ENCODE measurements at places on chromosomes 2 and 18. TPM values are rescaled to one million over a fixed set of nuclear protein-coding genes. Genes with fewer than 3 reads are reported as not detected.

MARCO gene
- total RNA-seq: 0.17 TPM

RGPD5 gene
- total RNA-seq: 71.8 TPM

ZNF396 gene
- 7.3 TPM for total RNA-seq

DNA sequence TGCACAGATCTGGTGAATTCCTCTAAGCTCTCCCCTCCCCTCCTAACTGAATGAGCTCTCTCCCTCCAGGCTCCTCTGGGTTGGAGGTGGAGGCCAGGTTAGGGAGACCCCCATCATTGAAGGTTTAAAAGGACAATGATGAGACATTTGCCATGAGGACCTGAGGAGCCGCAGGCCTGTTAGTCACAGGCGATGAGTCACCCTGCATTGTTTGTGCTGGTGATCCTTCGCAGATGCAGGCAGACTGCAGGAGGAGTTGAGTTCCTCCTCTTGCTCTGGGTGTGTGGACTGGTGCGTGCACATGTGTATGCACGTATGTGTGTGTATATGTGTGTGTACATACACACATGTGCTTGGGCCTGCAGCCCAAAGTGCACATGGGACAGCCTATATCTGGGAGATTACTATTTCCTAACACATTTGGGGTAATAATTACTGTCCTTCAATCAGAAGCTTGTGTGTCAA, 42.0 kb downstream of the MCFD2 start:
- DNase-seq: no peak
- no peaks in the 10 kb centered on the region for H3K36me3 ChIP-seq
- no peak overlapping the region for H3K4me3 ChIP-seq
- no peaks in the 10 kb centered on the region for H3K27me3 ChIP-seq
- no peaks in the 10 kb centered on the region for H3K4me1 ChIP-seq

DNA sequence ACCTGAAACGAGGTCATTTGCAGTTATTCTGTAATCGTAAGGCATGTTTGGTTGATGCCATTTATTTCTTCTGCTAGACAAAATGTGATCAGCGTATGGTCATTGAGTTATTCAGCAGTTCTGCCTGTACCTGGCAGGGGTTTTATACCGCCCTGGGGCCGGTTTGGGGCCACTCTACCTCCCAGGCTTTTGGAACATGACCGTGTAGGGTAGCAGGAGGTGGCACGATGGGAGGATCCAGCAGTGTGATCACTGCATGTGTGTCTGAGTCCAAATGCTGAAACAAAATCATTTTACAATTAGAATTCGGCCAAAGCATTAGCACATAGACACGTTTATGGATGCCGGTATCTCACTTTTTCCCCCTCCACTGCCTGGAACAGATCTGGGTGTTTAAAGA, 26.7 kb downstream of the LPIN1 start:
- H3K4me3 ChIP-seq: no peak overlapping the region
- no peak overlapping the region for H3K27ac ChIP-seq
- no peaks in the 10 kb centered on the region for H3K27me3 ChIP-seq
- peaks cover 27% of the 10 kb centered on the region for H3K4me1 ChIP-seq

DNA sequence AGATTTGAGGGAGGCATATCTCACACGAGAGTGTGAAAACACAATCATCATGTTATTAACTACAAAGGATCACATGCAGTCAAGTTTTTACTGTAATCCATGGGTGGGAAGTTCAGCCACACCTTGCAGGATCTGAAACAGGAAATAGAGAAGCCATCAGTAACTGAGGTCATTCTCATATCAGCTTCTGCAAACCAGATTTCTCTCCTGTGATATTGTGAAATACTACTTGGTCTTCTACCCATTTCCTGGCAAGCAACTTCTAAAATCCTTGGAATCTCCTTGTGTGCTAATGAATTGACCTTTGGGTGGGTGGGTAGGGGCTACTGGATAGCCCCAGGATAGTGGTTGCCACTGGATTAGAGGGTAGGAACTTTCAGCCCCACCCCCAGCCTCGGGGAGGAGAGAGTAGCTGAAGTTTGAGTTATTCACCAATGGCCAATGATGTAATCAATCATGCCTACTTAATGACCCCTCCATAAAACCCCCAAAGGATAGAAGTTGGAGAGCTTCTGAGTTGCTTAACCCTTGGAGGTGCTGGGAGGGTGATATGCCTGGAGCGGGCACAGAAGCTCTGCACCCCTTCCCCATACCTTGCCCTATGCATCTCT, 25.6 kb upstream of the TGIF1 start:
- H3K27me3 ChIP-seq: no peaks in the 10 kb centered on the region
- H3K4me1 ChIP-seq: no peaks in the 10 kb centered on the region
- no peaks in the 10 kb centered on the region for H3K36me3 ChIP-seq
- H3K27ac ChIP-seq: no peak overlapping the region

DNA sequence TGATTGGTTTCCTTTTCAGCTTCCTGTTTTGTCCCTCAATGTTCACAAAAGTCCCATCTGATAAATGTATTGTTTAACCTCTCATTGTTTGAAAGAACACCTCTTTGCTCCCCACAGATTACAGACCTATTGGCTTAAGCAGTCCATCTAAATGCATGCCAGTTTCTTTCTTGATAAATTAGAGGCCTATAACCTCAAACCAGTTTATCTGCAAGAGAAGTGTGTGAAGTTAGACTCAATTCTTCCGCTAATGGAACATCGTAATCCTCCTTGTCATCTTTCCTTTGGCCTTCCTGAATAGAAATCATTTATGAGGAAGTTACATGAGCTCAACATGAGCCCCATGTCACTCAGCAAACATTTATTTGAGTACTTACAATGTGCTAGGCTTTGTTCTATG, 74.0 kb downstream of the FRZB start:
- no peak overlapping the region for H3K27ac ChIP-seq
- H3K4me1 ChIP-seq: no peaks in the 10 kb centered on the region
- no peaks in the 10 kb centered on the region for H3K36me3 ChIP-seq
- H3K4me3 ChIP-seq: no peak overlapping the region
- DNase-seq: no peak

- H3K4me3 ChIP-seq: no peak overlapping the region
- H3K27ac ChIP-seq: no peak overlapping the region
- no peaks in the 10 kb centered on the region for H3K4me1 ChIP-seq
- DNase-seq: no peak
- H3K36me3 ChIP-seq: no peaks in the 10 kb centered on the region
- no peaks in the 10 kb centered on the region for H3K27me3 ChIP-seq
Observed at GRCh38 chr18:6959110-6959509, 158.5 kb downstream of the LAMA1 start.

- no peak overlapping the region for H3K27ac ChIP-seq
- no peaks in the 10 kb centered on the region for H3K4me1 ChIP-seq
- no peaks in the 10 kb centered on the region for H3K36me3 ChIP-seq
- no peaks in the 10 kb centered on the region for H3K27me3 ChIP-seq
Observed at GRCh38 chr2:108385411-108386071, 7.8 kb downstream of the SULT1C4 start.

All from CD4-positive, alpha-beta memory T cell (primary cell).